ENCODE measurements at places on chromosomes 16 and 17. TPM values are rescaled to one million over a fixed set of nuclear protein-coding genes. Genes with fewer than 3 reads are reported as not detected.

SSTR5 gene
- total RNA-seq: not detected

TBC1D26 gene
- 0.28 TPM for total RNA-seq

TMED6 gene
- total RNA-seq: 4.3 TPM

- H3K27me3 ChIP-seq: no peaks in the 10 kb centered on the region
- peak overlapping the region; percentile 81 for H3K27ac ChIP-seq
- peaks cover 10% of the 10 kb centered on the region for H3K4me1 ChIP-seq
- DNase-seq: peak; percentile 85
- no peaks in the 10 kb centered on the region for H3K36me3 ChIP-seq
These were observed 438 bp downstream of the GRN start for GRCh38 chr17:44345454-44346026.

DNA sequence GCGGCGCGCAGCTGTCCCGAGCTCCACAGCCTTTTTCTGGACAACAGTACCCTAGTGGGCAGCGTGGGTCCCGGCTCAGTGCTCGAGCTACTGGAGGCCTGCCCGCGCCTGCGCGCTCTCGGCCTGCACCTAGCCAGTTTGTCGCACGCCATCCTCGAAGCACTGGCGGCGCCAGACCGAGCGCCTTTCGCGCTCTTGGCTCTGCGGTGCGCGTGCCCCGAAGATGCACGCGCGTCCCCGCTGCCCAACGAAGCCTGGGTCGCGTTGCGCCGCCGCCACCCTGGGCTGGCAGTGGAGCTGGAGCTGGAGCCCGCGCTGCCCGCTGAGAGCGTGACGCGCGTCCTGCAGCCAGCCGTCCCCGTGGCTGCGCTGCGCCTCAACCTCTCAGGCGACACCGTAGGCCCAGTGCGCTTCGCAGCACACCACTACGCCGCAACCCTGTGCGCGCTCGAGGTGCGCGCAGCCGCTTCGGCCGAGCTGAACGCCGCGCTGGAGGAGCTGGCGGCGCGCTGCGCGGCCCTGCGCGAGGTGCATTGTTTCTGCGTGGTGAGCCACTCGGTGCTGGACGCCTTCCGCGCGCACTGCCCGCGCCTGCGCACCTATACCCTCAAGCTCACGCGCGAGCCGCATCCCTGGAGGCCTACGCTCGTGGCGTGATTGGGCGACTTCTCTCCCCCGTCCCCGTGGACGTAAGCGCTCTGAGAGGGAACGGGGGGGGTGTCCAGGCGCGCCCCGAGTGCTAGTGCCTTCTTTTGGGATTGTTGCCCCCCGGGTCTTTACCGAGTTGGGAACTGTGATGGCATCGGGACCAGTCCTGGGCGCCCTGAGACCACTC, 1.2 kb upstream of the HSF4 start:
- no peak for DNase-seq
- H3K36me3 ChIP-seq: no peaks in the 10 kb centered on the region
- peaks cover 14% of the 10 kb centered on the region for H3K4me1 ChIP-seq
- H3K27me3 ChIP-seq: peaks cover 3% of the 10 kb centered on the region
- H3K4me3 ChIP-seq: peak overlapping the region; percentile 7

DNA sequence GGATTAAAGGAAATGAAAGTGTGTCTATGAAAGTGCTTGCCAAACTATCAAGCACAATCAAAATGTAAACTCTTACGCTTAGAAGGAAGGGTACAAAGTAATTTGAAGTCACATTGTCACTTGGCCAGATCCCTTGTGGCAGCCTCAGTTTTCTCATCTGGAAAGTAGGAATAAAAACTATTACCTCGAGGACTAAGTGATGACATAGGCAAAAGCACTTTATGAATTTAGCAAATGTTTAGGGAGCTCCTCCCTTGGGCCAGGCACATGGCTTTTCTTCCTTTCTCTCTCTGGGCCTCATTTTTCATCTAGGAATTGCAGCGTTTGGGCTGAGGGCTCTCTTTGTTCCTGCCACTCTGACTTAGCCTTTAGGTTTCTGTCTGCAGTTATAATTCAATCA, 28.5 kb downstream of the DYNLL2 start:
- H3K27me3 ChIP-seq: no peaks in the 10 kb centered on the region
- H3K4me3 ChIP-seq: no peak overlapping the region
- H3K36me3 ChIP-seq: no peaks in the 10 kb centered on the region
- no peak overlapping the region for H3K27ac ChIP-seq
- H3K4me1 ChIP-seq: no peaks in the 10 kb centered on the region

GRCh38 chr16:78648517-78648916, 549.1 kb downstream of the WWOX start:
- H3K27me3 ChIP-seq: no peaks in the 10 kb centered on the region
- DNase-seq: no peak
- H3K36me3 ChIP-seq: no peaks in the 10 kb centered on the region
- no peak overlapping the region for H3K4me3 ChIP-seq

DNA sequence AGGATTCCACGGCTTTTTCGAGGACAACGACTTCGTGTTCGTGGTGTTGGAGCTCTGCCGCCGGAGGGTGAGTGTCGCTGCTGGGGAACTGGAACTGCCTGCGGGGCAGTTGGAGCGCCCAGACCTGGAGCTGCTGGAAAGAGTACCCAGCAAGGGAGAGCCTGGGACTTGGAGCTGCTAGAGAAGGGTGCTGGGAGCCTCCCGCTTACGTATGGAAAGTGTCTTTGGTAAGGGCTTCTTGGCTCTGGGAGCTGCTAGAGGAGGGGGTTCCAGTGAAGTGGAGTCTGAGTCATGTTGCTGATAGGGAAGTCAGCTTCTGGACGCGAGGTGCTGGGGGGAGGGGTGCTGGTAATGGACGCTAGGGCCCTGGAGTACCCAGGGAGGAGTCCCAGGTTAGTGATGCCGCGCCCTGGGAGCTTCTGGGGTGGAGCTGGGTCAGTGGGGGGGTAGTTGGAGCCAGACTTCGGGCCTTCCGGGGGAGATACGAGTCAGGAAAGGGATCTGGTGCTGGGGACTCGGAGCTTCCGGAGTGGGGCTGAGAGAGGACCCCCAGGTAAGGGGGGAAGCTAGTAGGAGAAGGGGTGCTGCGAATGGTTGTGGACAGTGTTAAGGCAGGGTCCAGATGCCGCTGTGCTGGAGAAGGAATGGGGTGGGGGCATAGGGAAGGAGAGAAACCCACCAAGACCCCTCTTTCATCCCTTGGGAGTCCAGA, 741 bp downstream of the PLK1 start:
- peaks cover 21% of the 10 kb centered on the region for H3K36me3 ChIP-seq
- no peak for DNase-seq
- no peaks in the 10 kb centered on the region for H3K27me3 ChIP-seq
- peaks cover 13% of the 10 kb centered on the region for H3K4me1 ChIP-seq
- no peak overlapping the region for H3K27ac ChIP-seq

All from Peyer's patch (tissue), 4 donors.